ENCODE measurements at places on chromosomes 6 and 20.

GRCh38 chr20:34282041-34282440, 21.1 kb downstream of the AHCY start:
- no peak for DNase-seq

- DNase-seq, result no peak
Observed at GRCh38 chr20:44518248-44518647, 3.6 kb downstream of the SERINC3 start.

DNA sequence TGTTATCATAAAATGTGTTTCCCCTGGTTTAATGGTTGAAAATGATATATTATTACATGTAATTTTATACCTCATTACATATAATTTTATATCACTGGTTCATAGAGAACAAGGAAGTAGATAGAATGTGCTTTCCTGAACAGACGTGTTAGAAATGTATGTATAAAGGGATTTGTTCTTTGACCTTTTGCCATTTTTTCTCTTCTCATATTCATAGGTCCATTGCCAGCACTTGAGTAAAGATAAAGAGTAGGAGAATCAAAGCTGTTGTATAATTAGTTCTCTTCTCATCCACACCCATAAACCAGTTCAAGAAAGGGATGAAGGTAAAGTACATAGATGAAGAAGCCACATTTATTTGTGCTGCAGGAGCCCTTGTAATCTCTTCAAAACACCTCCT, 46.7 kb downstream of the RNF217 start:
- DNase-seq, result no peak

DNA sequence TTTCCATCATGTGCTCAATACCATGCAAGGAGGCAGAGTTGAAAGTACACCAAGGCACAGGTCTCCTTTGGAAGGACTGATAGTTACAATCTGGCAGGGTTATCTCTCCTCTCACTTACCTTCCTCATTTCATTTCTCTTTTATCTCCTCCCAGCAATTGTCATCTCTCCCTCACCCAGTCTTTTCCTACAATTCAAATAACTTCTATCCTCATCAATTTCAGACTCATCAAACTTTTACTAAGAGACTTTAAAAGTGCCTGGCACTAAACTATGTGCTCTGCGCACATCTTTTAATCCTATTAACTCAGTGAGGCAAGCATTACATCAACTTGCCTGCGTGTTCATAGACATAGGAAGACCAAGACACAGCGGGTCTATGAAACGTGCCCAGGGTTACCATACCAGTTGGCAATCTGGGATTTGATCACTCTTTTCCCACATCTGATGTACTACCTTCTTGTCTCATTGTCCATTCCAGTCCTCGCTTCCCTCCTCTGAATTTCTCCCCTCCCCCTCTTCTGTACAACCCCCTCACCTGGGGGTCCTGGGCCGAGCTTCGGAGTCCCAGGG, 1.2 kb downstream of the VARS1 start:
- DNase-seq, result no peak

DNA sequence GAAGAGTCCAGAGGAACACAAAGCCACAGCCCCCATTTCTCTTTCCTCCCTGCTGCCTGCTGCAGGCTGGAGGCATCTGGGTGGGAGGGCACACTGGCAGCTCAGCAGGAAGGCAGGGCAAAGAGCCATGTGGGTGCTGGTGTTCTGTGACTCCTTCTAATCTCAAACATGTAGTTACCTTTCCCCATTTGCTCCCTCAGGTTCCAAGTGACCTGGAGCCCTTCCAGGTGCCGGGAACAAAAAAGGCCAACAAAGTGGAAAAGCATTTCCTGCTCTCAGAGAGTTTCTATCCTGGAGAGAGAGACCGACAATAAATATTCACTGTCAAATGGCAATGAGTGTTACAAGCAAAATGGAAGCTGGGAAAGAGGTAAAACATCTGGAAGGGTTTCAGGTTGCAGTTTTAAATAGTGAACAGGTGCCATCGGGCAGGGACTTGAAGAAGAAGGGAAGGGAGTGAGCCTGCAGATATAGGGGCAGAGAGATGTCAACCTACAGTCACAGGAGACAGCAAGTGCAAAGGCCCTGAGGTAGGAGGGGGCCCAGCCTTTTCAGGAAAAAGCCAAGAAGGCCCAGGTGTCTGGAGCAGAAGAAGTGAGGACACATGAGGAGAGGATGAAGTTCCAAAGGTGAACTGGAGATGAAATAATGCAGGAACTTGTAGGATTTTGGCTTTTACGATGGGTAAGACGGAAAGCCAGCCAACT, 43.6 kb upstream of the IYD start:
- DNase-seq, result no peak

- DNase-seq, result no peak
Observed at GRCh38 chr6:15661853-15662325, 939 bp downstream of the DTNBP1 start.

- no peak for DNase-seq
Observed at GRCh38 chr20:51456511-51457509, 85.7 kb downstream of the NFATC2 start.

GRCh38 chr20:47454298-47455132, 47.2 kb upstream of the NCOA3 start:
- no peak for DNase-seq

DNA sequence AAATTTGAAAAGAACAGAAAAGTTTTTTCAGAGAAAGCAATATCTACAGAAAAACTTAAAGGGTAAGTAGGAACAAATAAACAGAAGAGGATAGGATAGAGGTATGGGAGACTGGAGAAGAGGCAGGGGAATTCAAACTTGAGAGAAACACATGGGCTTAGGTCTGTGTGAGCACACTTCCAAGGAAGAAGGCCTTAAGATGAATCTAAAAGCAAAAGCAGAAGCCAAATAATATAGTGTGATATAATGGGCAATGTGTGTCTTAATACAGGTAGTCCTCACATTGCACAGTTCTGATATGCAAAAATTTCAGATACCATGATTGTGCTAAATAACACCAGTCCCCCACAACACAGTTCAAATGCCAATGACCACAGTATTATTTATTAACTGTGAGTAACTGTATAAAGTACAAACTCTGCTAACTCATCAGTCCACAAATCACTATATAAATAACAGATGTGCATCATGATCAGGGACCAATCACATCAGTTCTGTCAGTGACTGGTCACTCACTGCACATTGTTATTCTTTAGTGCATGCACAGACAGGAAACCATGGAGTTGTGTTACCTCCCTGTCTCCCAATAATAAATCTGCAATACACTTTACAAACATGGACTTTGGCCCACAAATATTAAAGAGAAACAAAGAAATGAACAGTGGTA, 18.6 kb downstream of the SNX14 start:
- DNase-seq, result no peak

- DNase-seq, result no peak
Observed at GRCh38 chr6:23243854-23244253, 674.5 kb downstream of the HDGFL1 start.

DNA sequence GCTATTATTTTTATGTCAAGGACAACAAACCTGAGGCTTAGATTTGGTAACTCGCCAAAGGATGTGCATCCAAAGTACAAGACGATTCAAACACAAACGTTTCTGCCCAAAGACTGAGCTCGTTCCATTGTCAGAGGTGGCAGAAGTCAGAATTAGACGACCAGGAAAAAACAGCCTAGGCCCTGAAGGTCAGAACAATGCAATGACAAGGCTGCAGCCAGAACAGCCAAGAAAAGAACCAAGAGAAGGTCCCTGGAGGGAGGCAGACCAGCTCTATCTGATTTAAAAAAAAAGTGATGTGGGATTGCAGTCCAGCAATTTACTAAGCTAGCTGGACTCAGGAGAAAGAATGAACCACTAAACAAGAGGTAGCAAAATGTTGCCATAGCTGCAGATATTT, 54.2 kb downstream of the NCOA7 start:
- DNase-seq, result no peak

GRCh38 chr6:131065824-131066171, 2.8 kb upstream of the EPB41L2 start:
- DNase-seq, result no peak

DNA sequence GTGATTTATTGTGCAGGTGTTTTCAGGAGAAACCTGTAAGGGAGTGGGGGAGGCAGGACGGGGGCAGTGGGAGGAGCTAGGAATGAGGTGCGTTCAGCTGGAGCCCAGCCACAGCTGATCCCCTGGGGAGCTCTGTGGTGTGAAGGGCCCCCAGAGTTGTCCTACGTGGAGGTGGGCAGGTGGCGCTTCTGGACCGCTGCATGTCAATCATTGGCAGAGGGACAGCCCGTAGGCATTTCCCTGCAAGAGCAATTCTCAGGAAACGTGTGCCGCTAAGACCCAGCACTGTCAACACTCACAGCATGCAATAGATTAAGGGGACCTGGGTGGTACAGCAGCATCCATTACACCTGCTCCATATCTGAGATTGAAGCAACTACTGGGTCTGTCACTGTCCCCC, 88.0 kb downstream of the PRND start:
- DNase-seq, result no peak

- DNase-seq, result no peak
Observed at GRCh38 chr6:51456282-51456681, 631.1 kb downstream of the PKHD1 start.

GRCh38 chr6:166757232-166758135, 130.4 kb upstream of the RPS6KA2 start:
- DNase-seq, result peak; percentile 51

Measured in Jurkat, Clone E6-1 (cell line).